ENCODE measurements at places on chromosomes 5 and 9.
A peak's percentile ranks its signal among the peaks of the same experiment; 100 is the strongest.

DNA sequence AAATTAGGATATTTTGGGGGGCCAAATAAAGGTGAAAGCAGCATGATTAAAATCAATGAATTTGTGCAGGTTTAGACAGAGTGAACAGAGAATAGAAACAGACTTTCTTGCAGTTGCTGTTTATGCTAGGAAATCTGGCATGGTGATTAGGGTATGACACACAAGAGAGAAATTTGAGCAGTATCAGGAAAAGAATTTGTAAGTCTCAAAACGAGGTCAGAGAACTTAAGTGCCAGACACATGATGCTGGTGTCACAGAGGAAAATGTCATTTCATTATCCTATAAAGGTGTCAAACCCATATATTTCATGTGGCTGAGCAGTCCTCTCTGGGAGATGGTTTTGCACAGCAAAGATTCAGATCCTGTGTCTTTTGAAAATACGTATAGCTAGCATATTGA is 15.7 kb downstream of the LVRN start:
- DNase-seq: peak; percentile 10

DNA sequence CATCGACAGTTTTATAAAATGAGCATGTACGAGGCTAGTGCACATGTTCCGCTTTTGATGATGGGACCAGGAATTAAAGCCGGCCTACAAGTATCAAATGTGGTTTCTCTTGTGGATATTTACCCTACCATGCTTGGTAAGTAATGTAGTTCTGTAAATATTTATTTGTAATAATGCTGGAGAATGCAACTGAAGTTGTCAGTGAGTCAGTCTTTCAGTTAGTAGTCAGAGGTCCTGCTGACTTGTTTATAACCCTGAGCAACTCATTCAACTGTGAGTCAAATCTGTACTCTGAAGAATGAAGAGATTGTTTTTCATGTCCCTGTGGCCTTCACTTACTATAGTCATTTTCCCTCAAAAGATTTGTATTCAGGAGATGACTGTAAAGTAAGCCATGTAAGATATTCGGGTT is 28.4 kb upstream of the GPR150 start:
- no peak for DNase-seq

DNA sequence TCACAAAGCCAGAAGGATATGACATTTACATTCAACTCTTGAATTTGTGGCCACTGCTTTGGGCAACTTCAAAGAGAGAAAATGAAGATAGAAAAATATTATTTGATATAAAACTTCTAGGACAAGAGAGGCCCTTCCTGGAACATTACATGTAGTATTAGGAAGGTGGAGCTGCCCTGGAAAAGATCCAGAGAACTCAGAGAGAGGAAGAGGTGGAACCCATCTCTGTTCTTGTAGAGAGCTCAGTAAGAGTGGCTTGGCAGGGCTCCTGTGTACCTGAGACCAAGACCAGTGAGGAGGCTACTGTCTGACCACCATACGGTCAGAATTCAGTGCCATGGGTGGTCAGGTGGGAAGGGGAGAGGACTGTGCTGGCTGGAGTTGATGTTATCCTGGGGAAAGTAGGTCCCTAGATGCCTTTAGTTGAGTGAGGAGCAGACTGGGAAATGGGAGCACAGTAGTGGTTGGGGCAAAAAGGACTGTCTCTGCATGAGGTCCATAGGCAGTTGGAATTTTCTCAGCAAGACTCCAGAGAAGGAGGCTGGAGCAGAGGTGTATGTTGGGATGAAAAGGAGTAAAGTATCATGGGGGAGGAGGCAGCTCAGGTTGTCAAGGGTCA is 7.6 kb downstream of the TGFBI start:
- DNase-seq: no peak

GRCh38 chr5:62115014-62115413 is 191.0 kb upstream of the KIF2A start:
- no peak for DNase-seq

DNA sequence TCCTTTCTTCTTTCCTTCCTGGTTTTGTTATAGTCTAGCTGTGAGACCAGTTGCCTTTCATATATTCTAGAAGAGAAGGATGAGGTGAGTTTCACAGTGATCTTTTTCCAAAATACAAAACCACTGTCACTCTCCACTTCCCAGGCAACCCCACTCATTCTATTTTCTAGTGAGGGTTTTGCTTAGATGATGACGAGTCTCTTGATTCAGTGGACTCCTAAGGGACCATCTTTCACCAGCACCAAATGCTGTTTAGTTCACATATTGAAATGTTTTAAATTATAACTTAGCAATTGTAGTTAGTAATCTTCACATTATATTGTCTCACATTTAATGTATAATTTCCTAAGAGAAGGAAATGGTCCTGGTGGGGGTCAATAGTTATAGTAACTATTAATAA is 25.2 kb downstream of the PIK3R1 start:
- DNase-seq: no peak

DNA sequence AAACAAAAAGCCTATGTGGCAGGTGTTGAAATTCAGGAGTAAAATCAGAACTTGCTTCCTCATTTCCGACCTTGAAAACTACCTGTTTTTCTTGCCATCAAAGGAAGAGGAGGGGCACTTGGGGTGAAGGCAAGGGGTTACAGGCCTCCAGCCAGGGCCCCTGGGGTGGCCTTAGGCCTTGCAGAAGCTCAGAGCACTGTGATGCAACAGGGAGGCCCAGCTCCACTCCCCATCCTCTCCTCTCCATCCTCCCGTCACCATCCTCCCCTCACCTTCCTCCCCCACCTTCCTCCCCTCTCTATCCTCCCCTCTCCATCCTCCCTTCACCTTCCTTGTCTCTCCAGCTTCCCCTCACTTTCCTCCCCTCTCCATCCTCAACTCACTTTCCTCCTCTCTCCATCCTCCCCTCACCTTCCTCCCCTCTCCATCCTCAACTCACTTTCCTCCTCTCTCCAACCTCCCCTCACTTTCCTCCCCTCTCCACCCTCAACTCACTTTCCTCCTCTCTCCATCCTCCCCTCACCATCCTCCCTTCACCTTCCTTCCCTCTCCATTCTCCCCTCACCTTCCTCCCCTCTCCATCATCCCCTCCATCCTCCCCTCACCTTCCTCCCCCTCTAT is 111.6 kb downstream of the WNK2 start:
- no peak for DNase-seq

GRCh38 chr9:37374892-37375291 is 47.6 kb upstream of the GRHPR start:
- no peak for DNase-seq

- DNase-seq: peak; percentile 72
These were observed 92.4 kb downstream of the NFIB start for GRCh38 chr9:14221558-14221957.

GRCh38 chr5:147560718-147561331 is 51.0 kb upstream of the DPYSL3 start:
- no peak for DNase-seq

DNA sequence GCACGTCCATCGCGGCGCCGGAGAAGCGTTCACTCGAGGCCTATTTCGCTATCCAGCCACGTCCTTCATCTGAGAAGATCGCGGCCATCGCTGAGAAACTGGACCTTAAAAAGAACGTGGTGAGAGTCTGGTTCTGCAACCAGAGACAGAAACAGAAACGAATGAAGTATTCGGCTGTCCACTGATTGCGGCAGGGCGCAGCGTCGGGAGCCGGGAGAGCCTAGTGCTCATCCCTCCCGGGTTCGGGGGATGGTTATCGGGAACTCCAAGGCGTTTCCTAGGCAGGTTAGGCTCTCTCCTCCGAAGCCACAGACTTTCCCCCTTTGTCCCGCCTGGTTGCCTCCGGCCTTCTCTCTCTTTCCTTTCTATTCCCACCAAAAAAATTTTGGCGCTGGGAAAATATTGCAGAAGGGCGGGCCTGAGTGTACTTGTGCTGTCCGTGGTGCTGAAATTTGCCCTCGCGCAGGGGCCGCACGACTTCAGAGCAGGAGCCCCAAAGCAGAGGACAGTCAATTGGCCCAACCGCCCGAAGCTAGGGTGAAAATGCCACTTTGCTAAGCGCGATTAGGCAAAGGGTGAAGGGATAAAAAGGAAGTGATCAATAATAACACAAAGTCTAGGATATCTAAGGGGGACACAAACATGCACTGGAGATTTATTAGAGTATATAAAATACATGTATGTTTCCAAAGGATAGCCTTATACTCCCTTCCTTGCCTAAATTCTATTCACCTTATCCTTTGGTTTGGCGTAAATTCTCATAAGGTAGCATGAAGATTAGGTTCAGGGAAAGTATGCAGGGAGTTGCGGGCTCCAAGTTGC is 1.8 kb downstream of the POU4F3 start:
- peak; percentile 41 for DNase-seq

DNA sequence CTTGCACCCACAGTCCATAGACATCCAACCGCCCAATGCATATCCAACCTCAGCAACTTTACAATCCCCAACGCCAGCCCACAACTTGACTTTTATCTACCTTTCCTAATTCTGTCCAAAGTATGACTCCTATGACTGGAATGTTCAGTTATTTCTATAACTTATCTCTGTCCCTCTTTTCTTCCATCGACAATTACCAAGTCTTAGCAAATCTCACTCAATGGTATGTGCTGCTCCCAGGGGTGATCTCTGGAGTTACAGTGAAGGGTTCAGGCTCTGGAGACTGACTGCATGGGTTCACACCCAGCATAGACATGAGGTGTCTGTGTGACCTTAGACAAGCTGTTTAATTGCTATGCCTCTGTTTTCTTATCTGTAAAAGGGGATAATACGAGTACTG is 106.9 kb downstream of the SPOCK1 start:
- no peak for DNase-seq

DNA sequence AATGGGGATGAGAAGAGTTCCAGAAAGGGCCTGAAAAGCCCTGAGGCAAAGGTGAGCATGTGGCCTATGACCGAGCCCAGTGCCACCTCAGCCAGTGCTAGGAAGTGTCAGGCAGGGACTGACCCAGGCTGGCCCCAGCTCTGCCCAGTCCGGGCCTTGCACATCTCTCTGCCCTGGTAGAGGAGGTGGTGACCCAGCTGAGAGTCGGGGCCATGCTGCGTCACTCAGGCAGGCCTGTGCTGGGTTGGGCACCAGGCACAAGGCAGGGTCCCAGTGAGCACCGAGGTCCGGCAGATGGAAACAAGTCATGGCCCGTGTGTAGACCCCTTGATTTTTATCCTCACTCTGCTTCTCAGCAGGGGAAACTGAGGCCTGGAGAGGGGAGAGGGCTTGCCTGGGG is 729 bp downstream of the CDHR2 start:
- DNase-seq: no peak

- DNase-seq: no peak
These were observed 19.1 kb downstream of the PTGS1 start for GRCh38 chr9:122389799-122390481.

DNA sequence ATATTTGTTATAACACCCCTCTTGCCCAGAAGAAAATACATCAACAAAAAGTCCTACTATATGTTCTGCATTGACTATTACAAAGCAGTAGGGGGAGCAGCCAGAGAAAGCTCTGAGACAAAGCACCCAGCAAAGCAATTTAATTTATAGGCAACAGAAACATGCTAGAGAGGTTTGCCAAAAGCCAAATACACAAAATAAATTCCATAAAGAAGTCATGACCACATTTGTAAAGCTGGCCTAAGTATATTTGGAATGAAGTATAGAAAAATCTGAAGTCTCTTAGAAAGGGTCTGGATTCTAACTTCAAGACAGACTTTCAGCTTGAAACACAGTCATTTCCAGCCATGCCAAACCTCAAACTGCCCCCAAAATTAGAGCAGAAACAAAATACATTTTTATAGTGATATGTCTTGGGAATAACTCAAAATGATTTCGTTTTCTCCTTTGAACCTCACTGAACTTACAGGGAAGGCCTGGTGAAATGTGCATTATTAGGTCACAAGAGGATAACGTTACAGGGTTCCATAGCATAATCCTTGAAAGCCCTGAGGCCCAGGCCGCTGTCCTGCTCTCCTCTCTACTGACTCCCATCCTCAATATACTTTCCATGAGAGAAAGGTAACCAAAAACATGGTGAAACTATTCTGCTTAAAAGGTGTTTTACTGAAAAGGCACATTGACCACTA is 451.8 kb downstream of the RAB3C start:
- DNase-seq: peak; percentile 31

DNA sequence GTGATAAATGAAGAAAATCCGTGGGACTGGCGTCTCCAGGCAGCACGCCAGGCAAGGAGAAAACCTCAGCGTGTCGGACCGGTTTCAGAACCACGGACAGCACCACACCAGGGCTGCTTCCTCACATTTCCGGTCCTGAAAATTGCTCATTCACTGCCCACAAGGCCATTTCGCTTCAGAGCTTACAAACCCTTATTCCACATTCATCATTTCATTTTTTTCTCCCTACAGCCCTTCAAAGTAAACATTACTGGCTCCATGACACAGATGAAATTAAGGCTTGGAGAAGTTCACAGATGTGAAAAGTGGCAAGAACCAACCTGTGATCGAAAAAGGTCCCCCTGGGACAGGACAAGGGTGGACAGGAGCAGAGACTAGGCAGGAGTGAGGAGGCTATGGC is 1.5 kb upstream of the GPRIN1 start:
- DNase-seq: peak; percentile 54

GRCh38 chr5:40521108-40521785 is 158.5 kb upstream of the PTGER4 start:
- DNase-seq: no peak
